ENCODE measurements at places on chromosomes 3 and 15.

DNA sequence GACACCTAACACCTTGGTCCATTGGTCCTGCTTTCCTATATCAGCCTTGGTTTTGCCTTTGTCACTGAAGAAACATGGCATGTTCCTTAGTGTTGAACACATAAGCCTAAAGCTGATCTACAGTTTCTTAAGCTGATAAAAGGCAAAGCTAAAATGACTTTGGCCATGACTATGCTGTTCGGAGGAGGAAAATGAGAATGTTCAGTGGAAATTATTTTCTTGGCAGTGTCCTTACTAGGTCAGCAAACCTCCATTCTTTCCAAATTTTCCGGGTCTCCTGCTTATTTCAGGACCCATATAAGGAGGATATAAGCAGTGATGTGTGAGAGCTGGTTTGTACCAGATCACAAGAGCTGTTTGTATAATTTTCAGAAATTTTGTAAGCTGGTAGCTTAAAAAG lies 832.9 kb upstream of the CFAP20DC start:
- no peak for DNase-seq
- H3K4me3 ChIP-seq: no peak overlapping the region
- H3K4me1 ChIP-seq: no peaks in the 10 kb centered on the region
- H3K36me3 ChIP-seq: no peaks in the 10 kb centered on the region
- H3K27me3 ChIP-seq: no peaks in the 10 kb centered on the region

- no peak overlapping the region for H3K27ac ChIP-seq
- DNase-seq: no peak
- no peaks in the 10 kb centered on the region for H3K36me3 ChIP-seq
- H3K4me3 ChIP-seq: no peak overlapping the region
- H3K4me1 ChIP-seq: no peaks in the 10 kb centered on the region
These were observed 131.8 kb downstream of the FOXB1 start for GRCh38 chr15:60135961-60136360.

GRCh38 chr15:80946576-80946975 lies 43.0 kb downstream of the MESD start:
- H3K36me3 ChIP-seq: peaks cover 3% of the 10 kb centered on the region
- H3K4me3 ChIP-seq: no peak overlapping the region
- DNase-seq: no peak
- no peaks in the 10 kb centered on the region for H3K4me1 ChIP-seq
- no peaks in the 10 kb centered on the region for H3K27me3 ChIP-seq
- no peak overlapping the region for H3K27ac ChIP-seq

DNA sequence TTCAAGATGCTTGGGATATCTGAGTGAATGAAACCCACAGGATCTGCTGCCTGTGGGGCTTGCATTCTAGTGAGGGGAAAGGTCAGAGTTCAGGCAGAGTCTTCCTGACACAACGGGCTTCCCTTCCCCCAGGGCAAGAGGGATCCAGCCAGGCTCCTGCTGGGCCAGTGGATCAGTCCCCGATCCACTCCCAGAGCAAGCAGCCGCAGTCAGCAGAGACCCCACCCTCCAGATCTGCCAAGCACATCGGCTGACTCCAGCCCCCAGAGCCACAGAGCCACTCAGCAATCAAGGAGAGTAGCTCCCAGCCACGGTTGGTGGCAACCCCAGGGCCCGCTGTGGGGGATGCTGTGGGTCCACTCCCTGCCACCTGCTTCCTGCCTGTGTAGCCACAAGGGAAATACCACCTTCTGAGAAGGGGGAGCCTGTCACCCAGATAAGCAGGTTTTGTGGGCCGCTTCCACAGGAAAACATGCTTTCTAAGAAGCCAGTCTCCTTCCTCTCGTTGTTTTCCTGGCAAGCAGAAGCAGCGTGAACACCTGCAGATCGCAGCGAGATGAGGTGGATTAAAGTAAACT lies 44.9 kb downstream of the CPN2 start:
- H3K36me3 ChIP-seq: no peaks in the 10 kb centered on the region
- no peak for DNase-seq
- peaks cover 31% of the 10 kb centered on the region for H3K4me1 ChIP-seq
- no peaks in the 10 kb centered on the region for H3K27me3 ChIP-seq

DNA sequence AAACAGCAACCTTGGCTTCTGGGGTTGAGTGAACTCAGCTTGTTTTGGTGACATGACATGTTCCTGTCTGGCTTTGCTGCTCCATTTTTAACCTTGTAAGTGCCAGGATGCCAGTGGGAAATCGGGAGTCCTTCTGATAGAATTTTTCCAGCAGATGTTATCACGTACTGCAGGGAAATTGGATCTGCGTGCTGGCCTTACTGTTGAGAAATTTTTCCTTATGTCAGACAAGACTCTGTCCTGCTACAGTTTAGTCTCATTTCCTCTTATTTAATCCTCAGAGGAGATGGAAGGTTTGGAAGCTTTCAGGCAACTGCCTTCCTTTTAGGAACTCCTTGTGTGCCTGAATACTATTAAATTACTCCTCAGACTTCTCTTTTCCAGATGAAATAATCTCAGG lies 80.6 kb downstream of the PGPEP1L start:
- H3K36me3 ChIP-seq: peaks cover 10% of the 10 kb centered on the region
- no peak overlapping the region for H3K27ac ChIP-seq
- no peaks in the 10 kb centered on the region for H3K27me3 ChIP-seq
- no peak overlapping the region for H3K4me3 ChIP-seq

GRCh38 chr3:99373846-99374210 lies 264.6 kb upstream of the COL8A1 start:
- no peaks in the 10 kb centered on the region for H3K27me3 ChIP-seq
- no peaks in the 10 kb centered on the region for H3K4me1 ChIP-seq
- DNase-seq: no peak
- no peak overlapping the region for H3K27ac ChIP-seq

DNA sequence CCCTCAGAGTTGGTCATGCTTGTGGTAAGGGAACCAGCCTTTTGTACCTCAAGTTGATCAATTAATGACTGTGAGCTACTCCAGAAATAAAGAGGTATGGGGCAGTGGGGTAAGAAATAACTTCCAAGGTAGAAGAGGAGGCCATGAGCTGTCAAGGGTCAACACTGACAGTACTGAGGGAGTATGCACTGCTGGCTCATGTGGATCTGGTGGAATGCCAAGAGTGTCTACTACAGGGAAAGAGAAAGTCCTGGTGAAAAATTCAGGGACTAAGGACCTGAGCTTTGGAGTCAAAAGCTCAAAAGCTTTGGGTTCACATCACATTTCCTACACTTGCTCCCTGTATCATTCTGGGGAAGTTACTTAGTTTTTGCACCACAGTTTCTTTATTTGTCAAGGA lies 154.9 kb downstream of the SEMA6D start:
- H3K27ac ChIP-seq: no peak overlapping the region
- no peak overlapping the region for H3K4me3 ChIP-seq
- DNase-seq: no peak
- H3K36me3 ChIP-seq: no peaks in the 10 kb centered on the region
- no peaks in the 10 kb centered on the region for H3K27me3 ChIP-seq
- H3K4me1 ChIP-seq: peaks cover 22% of the 10 kb centered on the region

GRCh38 chr3:158809642-158810041 lies 7.8 kb downstream of the MFSD1 start:
- no peaks in the 10 kb centered on the region for H3K36me3 ChIP-seq
- H3K27ac ChIP-seq: no peak overlapping the region
- H3K4me1 ChIP-seq: no peaks in the 10 kb centered on the region
- H3K27me3 ChIP-seq: no peaks in the 10 kb centered on the region

GRCh38 chr3:50487181-50487580 lies 16.3 kb downstream of the CACNA2D2 start:
- DNase-seq: no peak
- no peak overlapping the region for H3K4me3 ChIP-seq
- no peaks in the 10 kb centered on the region for H3K27me3 ChIP-seq
- no peak overlapping the region for H3K27ac ChIP-seq
- no peaks in the 10 kb centered on the region for H3K4me1 ChIP-seq

DNA sequence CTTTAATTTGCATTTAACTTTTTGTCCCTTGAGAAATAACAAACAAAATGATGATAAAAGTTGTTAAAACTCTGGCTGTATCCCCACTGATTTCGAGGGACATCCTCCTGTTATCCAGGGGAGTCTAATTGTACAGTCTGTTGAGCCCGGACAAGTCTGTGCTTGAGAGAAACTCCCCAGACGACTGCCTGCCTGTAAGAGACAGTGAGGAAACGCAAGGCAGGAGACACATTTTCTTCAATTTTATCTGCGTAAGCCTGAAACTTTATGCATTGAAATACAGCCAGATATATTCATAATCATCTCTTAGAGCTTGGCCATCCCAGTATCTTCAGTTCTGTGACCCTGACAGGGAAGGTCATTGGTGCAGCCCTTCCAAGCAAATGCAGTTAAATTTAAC lies 97.7 kb downstream of the ROBO2 start:
- H3K27ac ChIP-seq: no peak overlapping the region
- no peak for DNase-seq
- no peaks in the 10 kb centered on the region for H3K27me3 ChIP-seq
- no peaks in the 10 kb centered on the region for H3K36me3 ChIP-seq
- peaks cover 31% of the 10 kb centered on the region for H3K4me1 ChIP-seq
- H3K4me3 ChIP-seq: no peak overlapping the region

DNA sequence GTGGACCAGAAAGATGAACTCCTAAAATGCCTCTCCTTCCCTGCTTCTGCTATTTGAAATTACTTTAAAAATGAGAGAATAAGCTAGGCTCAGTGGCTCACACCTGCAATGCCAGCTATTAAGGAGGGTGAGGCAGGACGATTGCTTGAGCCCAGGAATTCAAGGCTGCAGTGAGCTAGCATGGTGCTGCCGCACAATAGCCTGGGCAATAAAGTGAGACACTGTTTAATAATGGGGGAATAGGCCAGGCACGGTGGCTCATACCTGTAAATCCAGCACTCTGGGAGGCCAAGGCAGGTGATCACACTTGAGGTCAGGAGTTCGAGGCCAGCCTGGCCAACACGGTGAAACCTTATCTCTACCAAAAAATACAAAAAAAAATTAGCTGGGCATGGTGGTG lies 271.1 kb downstream of the FOXP1 start:
- no peak overlapping the region for H3K4me3 ChIP-seq
- DNase-seq: no peak
- no peaks in the 10 kb centered on the region for H3K36me3 ChIP-seq
- no peaks in the 10 kb centered on the region for H3K27me3 ChIP-seq
- no peaks in the 10 kb centered on the region for H3K4me1 ChIP-seq
- no peak overlapping the region for H3K27ac ChIP-seq

GRCh38 chr15:99631255-99631654 lies 65.5 kb downstream of the MEF2A start:
- H3K4me3 ChIP-seq: no peak overlapping the region
- H3K4me1 ChIP-seq: peaks cover 29% of the 10 kb centered on the region
- no peaks in the 10 kb centered on the region for H3K27me3 ChIP-seq
- no peak overlapping the region for H3K27ac ChIP-seq
- DNase-seq: peak; percentile 48

DNA sequence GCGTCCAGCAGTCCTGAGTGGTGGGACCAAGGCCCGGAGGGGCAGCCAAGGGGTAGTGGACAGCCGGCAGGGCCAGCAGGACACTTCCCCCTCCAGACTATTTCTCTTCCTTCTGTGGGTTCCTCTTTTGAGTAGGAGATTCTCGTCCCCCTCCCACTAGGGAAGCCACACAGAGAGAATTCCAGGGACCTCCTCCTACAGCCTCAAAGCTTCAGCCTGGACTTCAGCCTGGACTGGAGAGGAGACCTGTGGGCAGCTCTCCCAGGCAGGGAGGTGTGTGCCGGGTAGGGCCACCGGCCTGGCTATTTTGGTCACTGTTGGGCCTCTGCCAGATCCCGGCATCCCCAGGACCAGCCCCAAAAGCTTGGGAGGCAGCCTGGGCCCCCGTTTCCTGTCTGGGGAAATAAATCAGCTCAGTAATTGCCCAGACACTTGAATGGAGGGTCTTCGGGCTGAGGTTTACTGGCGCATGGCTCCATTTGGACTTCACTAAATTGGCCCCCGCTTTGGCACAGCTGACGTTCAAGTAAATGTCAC lies 1.3 kb downstream of the SLC6A6 start:
- peak overlapping the region; percentile 80 for H3K27ac ChIP-seq
- H3K4me1 ChIP-seq: peaks cover 18% of the 10 kb centered on the region
- H3K27me3 ChIP-seq: no peaks in the 10 kb centered on the region

GRCh38 chr3:164417955-164418354 lies 660.3 kb downstream of the SI start:
- H3K4me1 ChIP-seq: peaks cover 4% of the 10 kb centered on the region
- no peaks in the 10 kb centered on the region for H3K36me3 ChIP-seq
- H3K27ac ChIP-seq: no peak overlapping the region
- H3K4me3 ChIP-seq: no peak overlapping the region
- no peaks in the 10 kb centered on the region for H3K27me3 ChIP-seq
- DNase-seq: peak; percentile 1

GRCh38 chr15:38088971-38089370 lies 154.5 kb downstream of the TMCO5A start:
- H3K27me3 ChIP-seq: no peaks in the 10 kb centered on the region
- H3K4me3 ChIP-seq: no peak overlapping the region
- H3K27ac ChIP-seq: no peak overlapping the region
- DNase-seq: no peak
- no peaks in the 10 kb centered on the region for H3K36me3 ChIP-seq

- no peaks in the 10 kb centered on the region for H3K27me3 ChIP-seq
- no peak for DNase-seq
- H3K4me1 ChIP-seq: no peaks in the 10 kb centered on the region
- no peak overlapping the region for H3K4me3 ChIP-seq
- no peak overlapping the region for H3K27ac ChIP-seq
- H3K36me3 ChIP-seq: no peaks in the 10 kb centered on the region
These were observed 36.5 kb downstream of the KLF15 start for GRCh38 chr3:126320517-126321293.

DNA sequence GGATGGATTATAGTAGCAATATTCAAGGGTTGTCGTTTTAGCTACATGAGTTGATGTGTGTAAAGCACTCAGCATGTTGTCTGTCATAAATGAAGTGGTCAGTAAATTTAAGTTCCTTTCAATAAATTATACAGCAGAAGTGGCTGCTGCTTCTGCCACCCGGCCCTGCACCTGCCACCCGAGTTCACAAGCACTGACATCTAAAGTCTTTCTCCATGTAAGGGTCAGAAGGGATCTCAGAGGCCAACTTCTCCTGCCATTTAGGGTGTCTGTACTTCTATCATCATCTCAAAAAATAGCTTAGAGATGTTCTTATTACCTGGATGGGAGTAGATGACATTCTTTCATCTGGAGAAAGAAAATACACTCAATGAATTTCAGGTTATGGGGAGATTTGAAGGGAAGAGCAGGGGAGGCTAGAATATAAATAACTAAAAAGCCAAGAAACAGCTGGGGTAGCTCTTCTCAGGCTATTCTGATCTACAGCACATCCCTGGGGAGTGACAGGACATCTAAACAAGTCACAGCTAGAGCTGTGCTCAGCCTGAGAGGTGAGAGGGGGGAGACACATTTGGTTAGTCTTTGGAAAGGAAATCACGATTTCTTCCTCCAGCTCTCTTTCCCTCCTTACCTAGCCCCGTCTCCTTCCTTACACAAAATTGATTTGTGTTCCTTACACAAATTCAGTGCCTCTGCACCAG lies 8.0 kb downstream of the GCSAM start:
- H3K36me3 ChIP-seq: no peaks in the 10 kb centered on the region
- no peaks in the 10 kb centered on the region for H3K4me1 ChIP-seq
- no peak overlapping the region for H3K27ac ChIP-seq
- H3K4me3 ChIP-seq: no peak overlapping the region
- no peaks in the 10 kb centered on the region for H3K27me3 ChIP-seq

- H3K4me3 ChIP-seq: no peak overlapping the region
- no peaks in the 10 kb centered on the region for H3K36me3 ChIP-seq
- no peak overlapping the region for H3K27ac ChIP-seq
- H3K27me3 ChIP-seq: no peaks in the 10 kb centered on the region
- H3K4me1 ChIP-seq: peaks cover 6% of the 10 kb centered on the region
These were observed 38.4 kb downstream of the SYNM start for GRCh38 chr15:99143242-99143641.

- no peaks in the 10 kb centered on the region for H3K36me3 ChIP-seq
- H3K4me1 ChIP-seq: peaks cover 25% of the 10 kb centered on the region
- peak overlapping the region; percentile 75 for H3K27ac ChIP-seq
- peaks cover 18% of the 10 kb centered on the region for H3K27me3 ChIP-seq
- peak; percentile 73 for DNase-seq
- H3K4me3 ChIP-seq: peak overlapping the region; percentile 81
These were observed 331 bp downstream of the RNU6-1 start for GRCh38 chr15:67839499-67839928.

Measured in A673 (cell line).